ENCODE measurements at places on chromosomes 12 and 14.

GRCh38 chr12:10088031-10088430 is 10.8 kb downstream of the CLEC1A start:
- no peak for DNase-seq

GRCh38 chr14:88384718-88385117 is 739 bp upstream of the SPATA7 start:
- DNase-seq = no peak

- no peak for DNase-seq
Observed at GRCh38 chr12:10810068-10810467, at the start of gene TAS2R9. TSS of gene TAS2R9 (minus strand) at chr12:10810168. CDS start at chr12:10810075, 93 bp downstream.

DNA sequence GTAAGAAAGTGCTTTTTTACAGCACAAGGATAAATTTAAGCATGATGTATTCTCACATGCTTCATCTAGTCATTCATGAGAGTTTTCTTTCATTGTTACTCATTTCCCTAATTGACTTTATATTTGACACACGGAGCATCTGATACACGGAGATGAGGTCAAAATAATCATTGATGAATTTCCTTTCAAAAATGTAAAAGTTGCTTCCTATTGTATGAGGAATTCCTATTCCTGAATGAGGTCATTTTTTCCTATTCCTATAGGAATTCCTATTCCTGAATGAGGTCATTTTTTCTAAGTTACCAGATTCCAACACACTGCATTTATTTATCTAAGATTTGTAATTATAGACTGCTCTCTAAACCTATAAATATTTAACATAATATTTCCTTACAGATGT is 316.7 kb upstream of the KITLG start:
- peak; percentile 9 for DNase-seq

DNA sequence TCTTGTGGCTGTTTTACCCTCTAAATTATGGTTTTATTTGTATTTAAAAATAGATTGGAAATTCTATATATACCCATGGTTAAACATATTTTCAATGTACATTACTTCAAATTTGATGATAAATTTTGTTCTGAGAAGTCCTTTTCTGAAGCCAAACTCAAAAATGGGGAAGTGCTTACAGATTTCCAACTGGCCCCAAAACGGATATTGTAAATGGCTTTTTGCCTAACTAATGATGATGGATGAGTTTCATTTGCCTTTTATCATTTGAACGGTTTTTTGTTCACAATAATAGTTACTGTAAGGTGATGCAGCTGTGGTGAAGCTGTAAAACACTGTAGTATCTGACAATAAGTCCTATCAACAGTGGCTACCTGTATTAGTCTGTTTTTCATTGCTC is 136.9 kb downstream of the FUT8 start:
- DNase-seq = no peak

DNA sequence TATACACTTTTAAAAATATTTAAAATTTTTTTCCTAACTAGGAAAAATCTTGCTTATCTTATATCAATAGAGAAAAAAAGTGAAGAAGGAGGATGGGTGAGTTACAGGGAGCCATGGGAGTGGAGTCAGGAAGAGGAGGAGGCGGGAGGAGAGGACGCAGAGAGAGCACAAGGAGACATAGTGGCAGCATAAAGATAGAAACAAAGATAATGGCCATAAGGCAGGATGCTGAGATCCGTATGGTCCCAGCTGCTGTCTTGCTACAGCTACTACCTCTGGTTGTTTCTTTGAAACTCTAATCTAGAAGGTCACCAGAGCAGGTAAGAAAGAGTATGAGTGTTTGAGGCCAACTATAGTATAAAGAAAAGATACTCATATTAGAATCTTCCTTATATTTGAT is 2.6 kb upstream of the SOX5 start:
- no peak for DNase-seq

DNA sequence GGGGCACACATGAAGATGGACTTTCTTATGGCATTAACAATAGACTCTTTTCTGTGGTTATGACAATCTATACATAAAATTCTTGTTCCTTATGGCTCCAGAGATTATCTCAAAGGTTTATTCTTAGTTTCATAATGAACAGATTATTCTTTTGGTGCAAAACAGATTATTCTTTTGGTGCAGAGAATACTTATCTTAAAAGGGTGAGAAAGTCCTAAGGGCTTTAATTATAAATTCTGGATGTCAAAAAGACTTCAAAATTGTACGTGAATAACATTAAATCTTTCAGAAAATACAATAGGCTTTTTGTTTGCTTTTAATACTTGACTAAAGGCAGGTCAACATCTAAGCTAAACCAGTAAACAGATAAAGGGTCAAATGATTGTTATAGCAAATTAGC is 69.3 kb downstream of the MNAT1 start:
- DNase-seq = peak; percentile 9

GRCh38 chr14:102231476-102232347 is 73.3 kb downstream of the MOK start:
- DNase-seq = no peak

- no peak for DNase-seq
Observed at GRCh38 chr12:98635657-98636323, 8.8 kb downstream of the IKBIP start.

DNA sequence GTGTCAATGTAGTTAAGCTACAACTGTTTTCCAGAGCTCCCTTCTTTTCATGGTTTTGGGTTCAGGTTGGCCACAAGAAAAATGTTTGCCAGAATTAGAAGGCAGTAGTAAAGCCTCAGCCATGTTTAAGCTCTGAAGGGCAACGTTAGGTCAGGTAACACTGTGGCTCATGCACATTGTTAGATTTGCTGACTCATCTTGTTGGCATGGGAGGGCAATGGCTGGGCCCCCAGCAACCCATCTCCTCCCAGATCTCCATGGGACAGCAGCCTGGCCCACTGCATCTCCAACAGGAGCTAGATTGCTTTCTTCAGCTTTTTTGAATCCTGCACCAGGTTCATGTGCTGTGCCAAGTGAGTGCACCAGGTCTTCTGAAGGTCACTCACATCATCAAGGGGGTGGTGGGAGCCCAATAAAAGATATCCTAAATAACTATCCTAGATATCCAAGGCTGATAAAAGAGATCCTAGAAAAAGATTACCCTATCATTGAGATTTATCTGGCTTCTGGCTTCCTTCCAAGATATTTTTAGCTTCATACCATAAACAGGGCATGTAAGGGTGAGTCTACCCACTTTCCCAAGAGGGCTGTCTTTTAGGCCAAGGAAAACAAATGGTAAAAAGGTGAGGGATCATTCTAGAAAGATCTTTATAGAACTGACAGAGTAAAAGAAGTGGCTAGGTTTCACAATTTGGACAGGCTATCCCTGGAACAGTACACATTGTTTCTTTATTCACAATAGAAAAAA is 28.9 kb downstream of the PTGER2 start:
- no peak for DNase-seq

DNA sequence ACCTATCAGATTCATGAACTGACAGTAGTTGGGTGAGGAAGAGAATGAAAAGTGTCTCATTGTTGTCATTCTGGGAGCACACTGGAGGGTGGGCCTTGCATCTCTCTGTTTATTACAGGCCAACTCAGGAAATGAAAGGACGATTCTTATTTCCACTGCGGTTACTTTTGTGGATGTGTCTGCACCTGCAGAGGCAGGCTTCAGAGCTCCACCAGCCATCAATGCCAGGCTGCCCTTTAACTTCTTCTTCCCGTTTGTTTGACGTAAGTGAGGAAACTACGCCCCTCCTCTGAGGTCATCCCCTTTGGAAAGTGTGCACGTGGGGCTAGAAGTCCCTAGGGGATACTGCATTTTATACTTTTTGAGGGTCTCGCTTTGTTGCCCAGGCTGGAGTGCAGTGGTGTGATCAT is 33.7 kb downstream of the TCTN1 start:
- DNase-seq = no peak

- DNase-seq = no peak
Observed at GRCh38 chr12:11856971-11857370, 207.5 kb downstream of the ETV6 start.

DNA sequence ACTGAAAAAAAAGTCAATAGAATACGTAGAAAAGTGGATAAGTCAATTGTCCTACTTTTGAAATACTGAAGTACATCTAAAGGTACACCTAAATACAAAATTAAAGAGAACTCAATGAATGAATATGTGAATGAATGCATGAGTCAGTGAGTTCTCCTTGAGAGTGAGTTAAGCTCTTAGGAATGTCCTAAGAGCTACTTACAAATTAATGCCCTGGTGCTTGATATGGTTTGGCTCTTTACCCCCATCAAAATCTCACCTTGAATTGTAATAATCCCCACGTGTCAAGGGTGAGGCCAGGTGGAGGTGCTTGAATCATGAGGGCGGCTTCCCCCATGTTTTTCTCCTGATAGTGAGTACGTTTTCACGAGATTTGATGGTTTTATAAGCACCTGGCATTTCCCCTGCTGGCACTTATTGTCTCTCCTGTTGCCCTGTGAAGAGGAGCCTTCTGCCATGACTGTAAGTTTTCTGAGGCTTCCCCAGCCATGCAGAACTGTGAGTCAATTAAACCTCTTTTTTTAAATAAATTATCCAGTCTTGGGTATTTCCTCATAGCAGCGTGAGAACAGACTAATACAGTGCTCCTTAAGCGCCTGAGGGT is 192.2 kb upstream of the ARHGAP5 start:
- no peak for DNase-seq

GRCh38 chr14:33774161-33774560 is 176.7 kb downstream of the EGLN3 start:
- no peak for DNase-seq

GRCh38 chr14:33810308-33810707 is 140.6 kb downstream of the EGLN3 start:
- no peak for DNase-seq

DNA sequence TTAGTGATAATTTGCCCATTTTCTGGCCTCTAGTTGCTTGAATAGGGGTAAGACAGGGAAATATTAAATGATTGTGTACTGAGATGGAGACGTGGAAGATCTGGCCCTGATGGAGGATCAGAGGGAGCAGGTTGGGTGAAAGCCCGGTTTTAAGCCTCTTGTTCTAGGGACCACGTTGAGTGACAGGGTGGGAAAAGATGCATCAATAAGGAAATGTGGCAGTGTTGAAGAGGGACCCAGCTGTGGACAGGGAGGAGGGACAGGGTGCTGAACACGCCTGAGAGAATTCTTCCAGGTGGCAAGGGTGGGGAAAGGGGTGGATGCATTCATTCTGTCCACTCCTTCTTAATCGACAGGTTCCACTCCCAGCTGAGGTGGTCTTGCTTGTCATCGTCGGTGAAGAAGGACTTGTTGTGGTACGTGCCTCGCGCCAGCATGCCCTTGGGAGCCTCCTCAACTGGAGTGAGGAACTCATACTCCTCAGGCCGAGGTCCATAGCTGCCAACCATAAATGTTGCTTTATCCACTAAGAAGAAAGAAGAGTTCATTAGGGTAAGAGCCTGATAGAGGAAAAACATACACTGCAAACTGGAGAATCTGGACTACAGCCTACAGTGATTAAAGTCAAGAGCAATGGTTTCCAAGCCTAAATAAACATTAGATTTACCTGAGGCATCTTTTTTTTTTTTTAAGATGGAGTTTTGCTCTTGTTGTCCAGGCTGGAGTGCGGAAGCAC is 4.0 kb upstream of the ERP27 start:
- DNase-seq = no peak

DNA sequence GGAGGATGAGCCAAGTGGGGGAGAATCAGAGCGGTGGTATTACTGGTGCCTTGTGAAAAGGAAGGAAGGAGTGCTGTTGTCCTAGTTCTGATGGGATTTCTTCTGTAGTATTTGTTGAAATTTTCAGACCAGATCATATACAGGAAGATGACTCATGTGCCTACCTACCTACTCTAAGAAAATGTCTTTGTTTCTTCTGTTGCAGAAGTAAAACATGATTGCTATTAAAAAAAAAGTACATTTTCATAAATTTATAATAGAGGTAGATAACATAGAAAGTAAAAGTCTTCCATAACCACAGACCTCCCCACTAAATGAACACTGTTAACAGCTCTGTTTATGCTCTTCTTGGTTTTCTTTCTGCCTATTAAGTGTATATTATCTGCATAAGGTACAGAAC is 26.9 kb downstream of the SAMD4A start:
- no peak for DNase-seq

- no peak for DNase-seq
Observed at GRCh38 chr14:66003082-66003730, 483.0 kb upstream of the CCDC196 start.

DNA sequence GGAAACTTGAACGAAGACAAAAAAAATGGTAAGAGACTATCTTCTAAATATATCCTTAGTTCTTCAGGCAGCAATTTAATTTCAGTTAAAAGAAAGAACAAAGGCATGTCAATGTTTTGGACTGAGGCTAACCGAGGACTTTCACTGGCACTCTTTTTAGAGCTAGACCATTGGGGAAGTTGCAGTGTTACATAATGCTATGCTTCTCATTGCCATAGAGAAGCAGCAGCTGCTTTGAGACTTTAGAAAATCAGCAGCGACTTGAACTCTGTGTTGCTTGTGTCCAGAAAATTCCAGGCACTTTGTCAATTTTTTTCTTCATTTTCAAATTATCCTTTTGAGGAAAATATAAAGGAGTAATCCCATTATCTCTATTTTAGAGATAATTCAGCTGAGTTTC is 964.2 kb downstream of the NRXN3 start:
- DNase-seq = no peak

DNA sequence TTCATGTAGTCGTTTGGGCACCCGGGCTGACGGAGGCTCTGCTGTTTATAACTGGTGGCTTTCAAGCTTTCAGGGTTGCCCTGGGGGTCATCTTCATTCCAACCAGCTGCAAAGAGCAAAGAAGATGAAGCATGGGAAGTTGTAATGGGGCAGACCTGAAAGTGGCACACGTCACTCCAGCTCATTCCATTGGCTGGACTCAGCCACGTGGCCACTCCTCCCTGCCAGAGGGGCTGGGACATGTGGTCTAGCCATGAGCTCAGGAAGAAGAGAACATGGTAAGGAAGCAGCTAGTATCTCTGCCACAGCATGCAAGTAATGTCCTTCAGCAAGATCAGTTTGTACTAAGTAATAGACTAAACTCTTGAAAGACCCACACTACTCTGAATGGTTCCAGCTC is 51.7 kb upstream of the FERMT2 start:
- no peak for DNase-seq

DNA sequence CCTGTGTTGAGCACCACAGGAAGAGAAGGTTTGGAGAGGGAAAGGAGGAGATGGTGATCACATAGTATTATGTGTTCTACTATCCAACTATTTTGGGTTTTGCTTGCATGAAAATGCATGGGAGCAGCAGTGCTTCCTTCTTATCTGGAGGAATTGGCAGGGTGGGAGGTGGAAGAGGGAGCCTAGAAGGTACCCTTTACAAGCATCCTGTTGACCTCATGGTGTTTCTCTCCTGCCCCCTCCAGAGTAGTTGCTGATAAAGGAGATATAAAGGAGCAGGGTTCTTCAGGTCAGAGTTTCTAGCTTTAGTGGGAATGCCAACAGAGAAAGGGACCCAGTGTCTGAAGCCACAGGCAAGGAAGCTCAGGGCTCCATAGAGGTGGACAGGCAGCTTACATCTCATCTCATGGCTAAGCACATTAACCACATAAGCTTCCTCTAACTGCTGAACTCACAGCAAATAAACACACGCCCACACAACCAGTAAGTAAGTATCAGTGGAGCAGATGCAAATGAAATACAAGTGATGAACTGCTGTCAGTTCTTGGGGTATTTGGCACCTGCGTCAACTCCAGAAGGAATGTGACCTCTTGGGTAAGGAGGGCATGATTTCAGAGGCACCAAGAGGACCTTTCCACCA is 174.2 kb upstream of the SLC38A2 start:
- DNase-seq = no peak

- peak; percentile 65 for DNase-seq
Observed at GRCh38 chr12:57175428-57176138, 28.2 kb upstream of the LRP1-AS start.

GRCh38 chr14:53519137-53519536 is 366.0 kb upstream of the DDHD1 start:
- no peak for DNase-seq
